ENCODE measurements at places on chromosomes 1 and 21. TPM values are rescaled to one million over a fixed set of nuclear protein-coding genes. Genes with fewer than 3 reads are reported as not detected.
A peak's percentile ranks its signal among the peaks of the same experiment; 100 is the strongest.

DNA sequence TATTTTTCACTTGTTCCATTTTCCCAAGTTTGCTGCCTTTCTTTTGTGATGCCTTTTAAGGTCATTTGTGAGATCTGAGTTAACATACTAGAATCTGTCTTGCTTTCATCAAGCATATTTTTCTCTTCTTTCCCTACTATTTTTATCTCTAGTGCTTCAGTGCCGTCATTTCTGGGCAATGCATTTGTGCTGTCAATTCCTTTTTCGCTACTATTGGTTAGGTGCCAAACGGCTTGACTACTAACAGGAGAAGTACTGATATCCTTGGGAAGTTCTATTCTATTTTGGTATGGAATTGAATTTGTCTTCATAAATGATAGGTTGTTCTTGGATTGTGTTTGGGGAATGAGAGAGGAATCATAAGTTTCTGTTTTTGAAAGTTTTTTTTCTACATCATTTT, 42.2 kb downstream of the LRRC53 start:
- DNase-seq, result peak; percentile 31
- H3K4me1 ChIP-seq, result no peaks in the 10 kb centered on the region
- H3K4me3 ChIP-seq, result no peak overlapping the region
- H3K27me3 ChIP-seq, result no peaks in the 10 kb centered on the region
- no peaks in the 10 kb centered on the region for H3K36me3 ChIP-seq

The BMP8A gene
- total RNA-seq, result 0.40 TPM

DNA sequence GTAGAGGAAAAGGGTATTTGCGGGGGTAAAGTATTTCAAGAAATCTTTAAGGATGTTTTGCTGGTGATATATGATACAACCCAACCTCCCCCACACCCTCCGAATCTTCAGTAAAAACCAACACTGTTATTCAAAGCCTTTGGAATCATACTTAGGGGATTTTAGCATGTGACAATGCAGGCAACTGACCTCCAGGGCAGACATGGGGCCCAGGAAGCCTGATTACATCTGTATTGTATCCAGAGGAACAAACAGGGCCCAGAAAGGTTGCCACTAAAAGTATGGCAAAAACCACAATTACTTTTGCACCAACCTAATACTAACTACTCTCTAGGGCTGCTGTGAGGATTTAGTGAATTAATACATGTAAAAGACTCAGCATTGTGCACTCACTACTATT, 43.9 kb upstream of the CNN3 start:
- H3K36me3 ChIP-seq, result no peaks in the 10 kb centered on the region
- peak overlapping the region; percentile 75 for H3K27ac ChIP-seq
- H3K4me3 ChIP-seq, result no peak overlapping the region
- H3K4me1 ChIP-seq, result peaks cover 23% of the 10 kb centered on the region

The BRINP3 gene
- 2.5 TPM for total RNA-seq

DNA sequence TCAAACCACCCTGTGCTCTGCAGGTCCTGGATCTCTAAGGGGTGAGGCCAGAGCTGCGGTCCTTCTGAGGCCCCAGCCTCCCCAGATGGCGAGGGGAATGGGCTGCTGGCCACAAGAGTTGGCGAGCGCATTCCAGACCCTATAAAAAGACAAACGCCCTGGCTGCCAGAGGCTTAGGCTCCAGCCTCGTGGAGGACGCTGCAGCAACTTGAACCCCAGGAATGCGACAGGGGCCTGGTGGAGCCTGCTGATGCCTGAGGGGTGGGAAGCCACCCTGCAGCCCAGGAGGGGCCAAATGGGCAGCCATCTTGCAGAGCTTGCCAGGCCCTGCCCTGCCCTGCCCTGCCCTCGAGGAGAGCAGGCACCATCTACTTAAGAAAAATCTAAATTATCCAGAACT, 8.6 kb downstream of the CACNA1S start:
- H3K27ac ChIP-seq, result peak overlapping the region; percentile 75
- H3K27me3 ChIP-seq, result no peaks in the 10 kb centered on the region
- peaks cover 66% of the 10 kb centered on the region for H3K4me1 ChIP-seq
- DNase-seq, result no peak

The LCE3E gene
- not detected for total RNA-seq

- no peak overlapping the region for H3K27ac ChIP-seq
- no peaks in the 10 kb centered on the region for H3K36me3 ChIP-seq
- H3K27me3 ChIP-seq, result peaks cover 34% of the 10 kb centered on the region
Measured at GRCh38 chr1:18121072-18121820, 13.6 kb downstream of the IGSF21 start.

The FH gene
- total RNA-seq, result 53.8 TPM

DNA sequence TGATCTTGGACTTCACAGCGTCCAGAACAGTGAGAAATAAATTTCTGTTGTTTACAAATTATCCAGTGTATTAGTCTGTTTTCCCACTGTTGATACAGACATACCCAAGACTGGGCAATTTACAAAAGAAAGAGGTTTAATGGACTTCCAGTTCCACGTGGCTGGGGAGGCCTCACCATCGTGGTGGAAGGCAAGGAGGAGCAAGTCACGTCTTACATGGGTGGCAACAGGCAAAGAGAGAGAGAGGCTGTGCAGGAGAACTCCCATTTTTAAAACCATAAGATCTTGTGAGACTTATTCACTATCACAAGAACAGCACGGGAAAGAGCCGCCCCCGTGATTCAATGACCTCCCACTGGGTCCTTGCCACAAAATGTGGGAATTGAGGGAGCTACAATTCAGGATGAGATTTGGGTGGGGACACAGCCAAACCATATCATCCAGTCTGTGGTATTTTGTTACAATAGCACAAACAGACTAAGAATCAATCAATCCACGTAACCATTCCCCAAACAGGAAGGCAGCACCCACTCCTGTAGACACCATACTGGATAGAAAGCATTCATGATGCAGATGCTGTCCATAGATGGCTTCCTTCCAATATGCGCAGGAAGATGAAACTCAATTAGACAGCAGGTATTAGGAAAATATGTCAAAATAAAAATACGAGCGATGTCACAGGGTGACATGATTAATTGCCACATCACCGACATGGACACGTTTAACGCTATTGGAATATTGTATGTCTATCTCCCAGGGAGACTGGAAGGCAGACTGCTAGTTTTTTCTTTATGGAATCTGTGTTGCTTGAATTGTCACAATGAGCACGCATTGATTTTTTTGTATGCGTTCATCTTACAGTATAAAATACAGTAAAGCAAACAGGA, 22.8 kb downstream of the ECE1 start:
- no peaks in the 10 kb centered on the region for H3K27me3 ChIP-seq
- H3K27ac ChIP-seq, result no peak overlapping the region
- peaks cover 19% of the 10 kb centered on the region for H3K4me1 ChIP-seq

GRCh38 chr1:175073061-175073460, 5.4 kb downstream of the TNN start:
- peaks cover 28% of the 10 kb centered on the region for H3K4me1 ChIP-seq
- DNase-seq, result peak; percentile 77
- H3K27ac ChIP-seq, result peak overlapping the region; percentile 92

DNA sequence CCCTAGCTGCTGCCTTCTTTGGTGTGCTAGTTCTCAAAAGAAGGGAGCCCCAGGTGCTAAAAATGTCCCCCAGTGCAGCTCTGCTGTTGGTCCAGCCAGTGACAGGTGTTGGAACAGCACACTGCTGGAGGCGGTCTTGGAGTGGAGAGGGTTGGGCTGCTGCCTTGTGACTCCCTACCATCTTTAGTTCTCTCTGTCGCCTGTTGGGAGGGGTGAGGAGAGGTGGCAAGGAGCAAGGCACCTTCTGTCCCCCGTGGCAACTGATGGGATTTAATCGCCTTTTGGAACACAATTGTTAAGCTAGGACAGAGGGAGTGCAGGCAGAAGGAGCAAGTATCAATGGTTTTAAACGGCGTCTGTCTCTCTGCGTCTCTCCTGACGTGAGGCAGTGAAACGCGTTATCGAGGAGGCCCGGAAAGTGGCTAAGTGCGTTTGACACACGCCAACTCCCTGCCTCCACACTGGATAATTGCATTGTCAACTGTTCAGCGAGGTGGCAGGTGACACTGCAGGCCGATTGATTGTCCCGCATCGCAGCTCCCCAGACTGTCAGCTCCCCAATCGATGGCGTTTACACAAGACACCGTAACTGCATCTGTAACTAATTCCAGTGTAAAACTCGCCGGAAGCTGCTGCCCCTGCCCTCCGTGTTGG, 34.0 kb downstream of the TMEM53 start:
- peaks cover 84% of the 10 kb centered on the region for H3K4me1 ChIP-seq

DNA sequence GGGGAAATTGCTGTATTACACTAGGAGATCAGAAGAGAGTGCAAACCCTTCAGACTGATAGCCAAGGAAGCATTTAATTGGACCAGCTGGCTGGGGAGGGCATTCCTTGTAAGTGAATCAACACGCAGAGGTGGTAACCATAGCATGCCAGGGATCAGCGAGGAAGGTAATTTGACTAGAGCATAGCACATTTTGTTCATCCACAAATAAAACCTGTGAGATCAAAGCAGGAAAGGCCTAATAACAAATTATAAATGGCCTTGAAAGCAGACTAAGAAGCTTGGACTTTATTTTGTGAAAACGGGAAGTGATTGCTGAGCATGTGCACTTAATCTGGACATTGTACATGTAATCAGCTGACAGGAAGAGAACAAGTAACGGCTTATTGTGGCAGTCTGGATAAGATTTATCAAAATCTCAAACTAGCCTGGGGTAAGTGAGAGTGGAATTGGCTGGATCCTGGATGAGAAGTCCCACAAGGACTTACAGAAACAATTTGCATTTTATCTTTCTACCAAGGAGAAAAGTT, 11.7 kb upstream of the CD55 start:
- H3K4me1 ChIP-seq, result peaks cover 2% of the 10 kb centered on the region
- no peak overlapping the region for H3K4me3 ChIP-seq
- peak overlapping the region; percentile 16 for H3K27ac ChIP-seq
- peak; percentile 53 for DNase-seq
- H3K36me3 ChIP-seq, result no peaks in the 10 kb centered on the region

GRCh38 chr1:184975208-184975870, 1.0 kb upstream of the NIBAN1 start:
- DNase-seq, result no peak
- peaks cover 6% of the 10 kb centered on the region for H3K4me1 ChIP-seq
- no peak overlapping the region for H3K4me3 ChIP-seq
- no peak overlapping the region for H3K27ac ChIP-seq
- H3K36me3 ChIP-seq, result no peaks in the 10 kb centered on the region
- peaks cover 17% of the 10 kb centered on the region for H3K27me3 ChIP-seq

DNA sequence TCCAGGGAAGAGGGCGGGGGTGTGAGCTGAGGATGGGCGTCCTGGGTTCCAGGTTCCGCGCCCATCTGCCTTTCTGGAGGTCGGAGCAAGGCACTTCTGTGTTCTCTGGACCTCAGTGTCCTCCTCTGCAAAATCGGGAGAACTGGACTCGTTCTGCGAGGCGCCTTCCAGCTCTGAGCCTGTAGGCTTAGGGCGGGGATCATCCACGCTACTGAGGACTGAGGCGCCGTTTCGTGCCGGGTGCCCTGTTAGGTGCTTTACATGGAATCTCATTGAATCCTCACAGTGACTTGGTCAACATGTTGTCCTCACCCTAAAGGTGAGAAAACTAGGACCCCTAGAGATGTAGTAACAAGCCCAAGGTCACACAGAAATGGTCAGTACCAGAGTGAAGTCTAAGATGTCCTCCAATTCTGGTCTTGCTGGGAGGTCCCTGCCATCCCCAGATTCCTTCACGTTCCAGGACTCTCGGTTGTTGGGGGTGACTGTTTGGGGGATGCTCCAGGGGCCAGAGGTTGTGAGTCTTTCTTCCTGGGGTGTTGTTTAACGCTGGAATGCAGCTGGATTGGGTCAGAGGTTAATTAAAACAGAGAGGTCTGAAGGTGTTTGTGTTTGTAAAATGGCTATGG, 677 bp downstream of the PRKAA2 start:
- DNase-seq, result peak; percentile 30
- H3K4me3 ChIP-seq, result peak overlapping the region; percentile 63
- H3K27me3 ChIP-seq, result peaks cover 13% of the 10 kb centered on the region
- peak overlapping the region; percentile 86 for H3K27ac ChIP-seq
- peaks cover 7% of the 10 kb centered on the region for H3K4me1 ChIP-seq
- H3K36me3 ChIP-seq, result no peaks in the 10 kb centered on the region

DNA sequence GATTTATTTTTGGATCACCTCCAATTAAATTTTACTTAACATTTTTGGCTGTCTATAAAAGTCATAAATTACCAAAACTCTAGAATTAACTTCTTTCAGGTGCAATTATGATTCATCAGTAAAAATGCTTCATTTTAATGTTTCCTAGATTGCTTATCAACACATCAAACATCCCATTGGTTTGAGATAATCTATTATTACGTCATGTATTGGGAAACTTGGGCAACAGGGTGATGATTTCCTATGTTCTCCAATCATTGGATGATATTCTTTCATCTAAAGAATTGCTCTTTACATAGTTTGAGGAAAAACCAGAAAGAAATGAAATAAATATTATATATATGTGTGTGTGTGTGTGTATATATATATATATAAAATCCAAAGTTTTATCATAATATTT, 76.8 kb upstream of the KCNJ6 start:
- no peaks in the 10 kb centered on the region for H3K27me3 ChIP-seq
- H3K4me1 ChIP-seq, result no peaks in the 10 kb centered on the region
- no peaks in the 10 kb centered on the region for H3K36me3 ChIP-seq
- H3K27ac ChIP-seq, result no peak overlapping the region
- H3K4me3 ChIP-seq, result no peak overlapping the region
- no peak for DNase-seq

DNA sequence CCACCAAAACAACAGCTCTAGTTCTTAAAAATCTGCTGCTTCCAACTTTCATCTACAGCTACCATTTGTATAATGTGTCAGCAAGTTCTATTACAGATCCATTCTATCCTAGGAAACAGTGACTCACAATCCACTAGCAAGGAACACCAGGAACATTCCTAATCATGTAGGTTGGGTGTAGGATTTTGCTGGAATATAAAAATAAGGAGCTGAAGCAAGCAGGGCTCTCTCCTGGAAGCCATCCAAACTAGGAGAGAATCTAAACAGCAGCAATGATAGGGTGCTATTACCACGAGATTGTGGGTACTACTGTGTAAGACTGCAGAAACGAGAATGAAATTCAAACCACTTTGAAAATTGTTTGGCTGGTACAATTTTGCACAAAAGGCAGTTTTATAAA, 135.0 kb downstream of the PTPN14 start:
- H3K36me3 ChIP-seq, result no peaks in the 10 kb centered on the region
- H3K27me3 ChIP-seq, result no peaks in the 10 kb centered on the region
- H3K4me3 ChIP-seq, result no peak overlapping the region
- peak; percentile 71 for DNase-seq
- peaks cover 8% of the 10 kb centered on the region for H3K4me1 ChIP-seq
- H3K27ac ChIP-seq, result peak overlapping the region; percentile 23

DNA sequence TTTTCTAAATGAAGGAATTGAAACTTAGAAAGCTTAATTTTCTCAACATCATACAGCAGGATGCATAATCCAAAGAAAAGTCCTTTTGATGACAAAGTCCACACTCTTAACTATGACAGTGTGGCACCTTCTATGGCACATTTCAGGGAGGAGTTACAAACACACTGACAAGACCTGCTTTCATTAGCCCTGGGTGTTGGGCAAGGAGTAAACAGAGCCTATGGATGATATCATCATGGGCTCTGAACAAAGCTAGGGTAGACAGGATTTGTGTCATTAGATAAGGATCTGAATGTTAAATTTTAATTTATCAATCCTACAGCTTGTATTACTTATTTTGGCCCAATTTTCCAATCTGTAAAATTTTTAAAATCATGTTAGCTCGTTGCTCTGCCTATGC, 62.6 kb upstream of the DENND1B start:
- H3K4me3 ChIP-seq, result no peak overlapping the region
- no peaks in the 10 kb centered on the region for H3K36me3 ChIP-seq
- no peaks in the 10 kb centered on the region for H3K4me1 ChIP-seq
- no peak overlapping the region for H3K27ac ChIP-seq
- no peaks in the 10 kb centered on the region for H3K27me3 ChIP-seq
- no peak for DNase-seq

The ACKR1 gene
- 2.7 TPM for total RNA-seq

All from muscle of leg (tissue), 16 donors.